ENCODE measurements at places on chromosomes 3 and 15. TPM values are rescaled to one million over a fixed set of nuclear protein-coding genes. Genes with fewer than 3 reads are reported as not detected.

Gene CMSS1
- total RNA-seq: 51.7 TPM

Gene SLC24A5
- total RNA-seq: 423 TPM

Gene SKOR1
- total RNA-seq: not detected

GRCh38 chr3:107598926-107599771, 76.4 kb downstream of the BBX start:
- DNase-seq: peak; percentile 43
